Right ventricle myocardium inferior (tissue), 1 donor: ENCODE measurements at places on chromosomes 6 and 20. TPM values are rescaled to one million over a fixed set of nuclear protein-coding genes. Genes with fewer than 3 reads are reported as not detected.

GRCh38 chr6:37538107-37538506, 38.4 kb upstream of the CCDC167 start:
- no peak for DNase-seq

- DNase-seq: no peak
Observed at GRCh38 chr20:24684421-24684871, 215.0 kb downstream of the SYNDIG1 start.

The ACAT2 gene
- total RNA-seq: 5.2 TPM

The MEP1A gene
- not detected for total RNA-seq

The AGER gene
- 2.0 TPM for total RNA-seq
